ENCODE measurements at places on chromosomes 7 and 10.

GRCh38 chr10:112376396-112376790 lies 2.5 kb downstream of the ACSL5 start:
- no peak for DNase-seq

DNA sequence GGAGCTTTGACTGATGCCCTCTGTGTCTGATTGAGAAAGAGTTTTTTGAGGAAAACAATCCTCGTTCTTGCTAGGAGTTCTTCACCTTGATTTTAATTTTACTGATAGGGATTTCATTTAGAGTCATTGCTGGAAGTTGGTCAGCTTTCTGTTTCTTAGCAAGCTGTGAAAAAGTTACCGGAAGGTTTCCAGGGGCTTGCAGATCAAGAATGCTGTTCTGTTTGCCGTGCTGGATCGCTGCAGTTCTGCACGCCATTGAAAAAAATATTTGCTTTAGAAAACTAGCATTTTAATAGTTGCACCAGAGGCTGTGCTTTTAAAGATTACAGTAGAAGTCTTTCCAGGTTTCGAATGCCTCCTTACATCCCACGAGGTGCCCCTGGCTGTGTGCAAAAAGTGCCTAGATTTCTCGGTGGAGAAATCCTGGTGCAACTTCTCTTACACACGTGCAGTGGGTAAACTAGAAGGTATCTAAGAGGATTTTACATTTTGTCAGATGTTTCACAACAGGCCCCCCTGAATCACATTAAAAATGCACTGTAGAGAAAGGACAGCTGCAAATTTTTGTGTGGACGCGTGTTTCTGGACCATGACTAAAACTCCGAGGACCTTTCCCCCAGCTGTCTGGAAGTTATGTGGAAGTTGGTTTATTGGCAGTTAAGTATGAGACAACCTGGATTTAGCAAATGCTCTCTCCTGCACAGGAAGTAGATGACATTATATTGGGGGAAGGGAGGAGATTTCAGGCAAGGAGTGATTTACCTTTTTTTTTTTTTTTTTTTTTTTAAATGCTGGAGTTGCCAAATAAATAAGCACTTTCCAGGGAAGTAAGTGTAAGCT lies 5.8 kb downstream of the TCF7L2 start:
- DNase-seq = no peak

DNA sequence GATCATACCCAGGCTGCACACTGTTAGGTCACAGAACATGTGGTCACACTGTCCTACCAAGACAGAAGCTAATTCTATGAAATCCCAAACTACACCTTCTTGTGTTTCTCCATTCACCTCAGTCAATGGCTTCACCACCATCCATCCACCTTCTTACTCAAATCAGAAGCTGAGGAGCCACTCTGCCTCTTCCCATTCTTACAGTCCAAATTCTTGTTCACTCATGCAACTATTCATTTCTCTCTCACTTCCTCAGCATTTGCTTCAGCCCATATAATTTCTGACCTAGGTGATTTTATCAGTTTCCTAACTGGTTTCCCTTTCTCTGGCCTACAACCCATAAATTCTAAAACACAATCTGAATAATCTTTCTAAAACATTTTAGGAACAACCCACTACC lies 229.2 kb downstream of the LRRN3 start:
- DNase-seq = no peak

- no peak for DNase-seq
These were observed 118.8 kb downstream of the NRP1 start for GRCh38 chr10:33215635-33216034.

DNA sequence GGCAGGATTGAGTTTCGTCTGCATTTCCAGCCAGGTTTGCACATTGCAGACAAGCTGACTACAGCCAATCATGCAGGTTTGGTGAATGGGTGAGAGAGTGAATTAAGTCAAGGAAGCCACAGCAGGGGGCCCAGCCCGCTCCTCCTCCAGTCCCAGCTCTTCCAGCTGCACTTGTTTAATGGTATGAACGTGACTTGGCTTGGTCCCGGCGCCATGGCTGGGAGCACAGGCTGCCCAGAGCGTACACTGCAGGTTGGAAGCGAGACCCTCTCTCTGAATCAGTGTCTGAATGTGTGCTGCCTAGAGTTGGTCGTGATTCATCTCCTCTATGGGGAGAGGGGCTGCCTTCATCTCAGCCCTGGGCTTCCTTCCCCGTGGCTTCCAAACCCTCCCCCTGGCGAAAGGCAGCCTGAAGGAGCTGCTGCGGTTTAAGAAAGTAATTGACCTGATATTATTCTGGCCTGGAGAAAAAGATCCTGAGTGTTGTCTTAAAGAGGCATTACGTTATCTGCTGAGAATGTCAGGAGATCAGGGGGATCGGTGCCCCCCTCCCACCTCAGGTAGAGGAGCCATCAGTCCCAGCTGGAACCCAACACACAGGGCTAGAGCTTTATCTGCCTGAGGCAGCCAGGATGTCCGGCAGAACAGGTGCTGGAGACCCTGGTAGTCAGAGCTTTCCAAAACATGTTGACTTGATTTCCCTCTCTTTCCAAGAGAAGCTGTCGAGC lies 132.1 kb downstream of the COL26A1 start:
- no peak for DNase-seq

- no peak for DNase-seq
These were observed 45.2 kb downstream of the GNAT3 start for GRCh38 chr7:80466636-80467035.

DNA sequence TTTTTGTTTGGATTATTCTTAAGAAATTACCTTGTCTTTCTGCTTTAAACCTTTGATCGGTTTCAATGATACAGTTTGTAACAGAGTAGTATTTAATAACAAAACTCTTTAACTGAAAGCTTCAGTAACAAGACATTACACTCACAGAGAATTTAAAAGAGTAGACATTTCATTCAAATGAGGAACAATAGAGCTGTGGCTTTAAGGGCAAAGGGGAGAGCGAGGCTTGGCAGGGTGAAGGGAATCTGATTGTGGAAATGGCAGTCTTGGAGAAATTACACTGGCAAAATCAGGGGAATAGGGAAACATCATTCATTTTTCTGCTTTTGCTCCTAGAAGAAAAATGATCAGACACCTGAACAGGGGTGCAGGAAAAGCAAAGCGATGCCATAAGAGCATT lies 5.1 kb upstream of the HIPK2 start:
- DNase-seq = no peak

DNA sequence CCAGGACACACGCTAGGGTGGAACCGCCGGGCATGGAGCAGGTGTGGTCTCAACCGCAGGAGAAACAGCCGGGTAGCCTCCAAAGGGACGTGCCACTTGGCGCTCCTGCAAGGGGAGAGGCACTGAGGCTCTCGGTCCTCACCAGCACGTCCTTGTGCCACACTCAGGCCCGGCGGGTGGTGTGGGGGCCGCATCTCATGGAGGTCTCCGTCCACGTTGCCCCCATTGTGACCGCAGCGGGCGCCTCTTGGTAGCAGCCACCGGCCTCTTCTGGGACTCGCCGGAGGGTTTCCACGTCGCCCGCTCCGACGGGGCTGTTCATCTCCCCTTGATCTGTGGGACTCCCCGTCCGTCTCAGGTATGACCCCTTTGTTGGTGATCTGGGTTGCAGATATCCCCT lies 49.2 kb upstream of the ELFN1 start:
- no peak for DNase-seq

DNA sequence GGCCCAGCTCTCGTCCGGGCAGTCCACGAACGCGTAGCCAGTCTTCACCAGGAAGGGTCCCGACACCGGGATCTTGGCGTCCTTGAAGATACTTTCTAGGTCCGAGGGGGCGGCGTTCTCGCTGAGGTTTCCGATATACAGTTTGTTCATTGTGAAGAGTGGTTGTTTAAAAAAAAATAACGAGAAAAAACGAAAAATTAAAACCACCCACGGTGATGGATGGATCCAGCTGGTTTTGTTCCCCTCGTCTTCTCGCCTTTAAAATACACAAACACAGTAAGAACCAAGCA lies 385 bp downstream of the IGF2BP3 start:
- no peak for DNase-seq

DNA sequence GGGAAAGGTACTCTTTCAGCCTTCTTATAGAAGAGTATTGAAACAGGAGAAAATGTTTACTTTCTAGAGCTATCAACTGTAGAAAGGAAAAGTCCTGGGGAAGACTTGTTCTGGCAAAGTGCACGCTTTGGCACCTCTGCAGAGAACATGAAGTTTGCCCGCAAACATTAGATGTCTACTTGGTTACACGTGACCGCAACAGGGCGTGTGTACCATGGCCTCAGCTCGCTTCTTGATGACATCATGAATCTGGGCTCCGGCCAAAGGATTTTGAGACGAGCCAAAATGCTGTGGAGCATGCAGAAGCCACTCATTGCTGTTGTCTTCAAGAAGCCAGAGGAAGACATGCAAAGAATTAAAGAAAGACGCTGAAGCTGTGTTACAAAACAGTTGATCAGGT lies 8.6 kb upstream of the TAS2R60 start:
- no peak for DNase-seq

GRCh38 chr7:135209225-135209834 lies 2.0 kb downstream of the WDR91 start:
- DNase-seq = no peak

GRCh38 chr7:10662982-10663884 lies 310.4 kb upstream of the PHF14 start:
- no peak for DNase-seq

GRCh38 chr7:34117573-34117972 lies 212.2 kb downstream of the BMPER start:
- DNase-seq = no peak

- no peak for DNase-seq
These were observed 118.7 kb downstream of the MAD1L1 start for GRCh38 chr7:2114052-2114451.

DNA sequence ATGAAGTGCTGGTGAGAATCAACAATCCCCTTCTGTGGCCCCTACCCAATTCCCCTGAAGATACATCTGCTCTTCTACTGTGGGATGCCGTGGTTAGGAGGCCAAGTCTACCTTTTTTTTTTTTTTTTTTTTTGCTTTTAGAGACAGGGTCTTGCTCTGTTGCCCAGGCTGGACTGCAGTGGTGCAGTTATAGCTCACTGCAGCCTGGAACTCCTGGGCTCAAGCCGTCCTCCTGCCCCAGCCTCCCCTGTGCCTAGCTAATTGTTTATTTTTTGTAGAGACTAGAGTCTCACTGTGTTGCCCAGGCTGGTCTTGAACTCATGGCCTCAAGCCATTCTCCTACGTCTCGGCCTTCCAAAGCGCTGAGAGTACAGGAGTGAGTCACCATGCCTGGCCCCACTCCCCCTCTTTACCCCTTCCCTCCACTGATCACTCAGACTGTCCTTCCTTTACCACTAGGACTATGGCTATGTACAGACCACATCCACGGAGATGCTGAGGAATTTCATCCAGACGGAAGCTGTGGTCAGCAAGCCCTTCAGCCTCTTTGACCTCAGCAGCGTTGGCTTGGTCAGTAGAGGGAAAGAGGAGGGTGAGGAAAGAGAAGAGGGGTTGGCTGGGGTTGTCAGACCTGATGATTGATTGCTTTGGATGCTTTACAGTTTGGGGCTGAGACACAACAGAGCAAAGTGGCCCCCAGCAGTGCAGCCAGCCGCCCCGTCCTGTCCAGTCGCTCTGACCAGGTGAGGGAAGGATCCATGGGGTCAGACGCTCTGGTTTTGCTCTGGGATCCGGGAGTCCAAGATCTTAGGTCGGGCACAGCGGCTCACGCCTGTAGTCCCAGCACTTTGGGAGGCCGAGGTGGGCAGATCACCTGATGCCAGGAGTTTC lies 1.8 kb downstream of the AP4M1 start:
- no peak for DNase-seq

DNA sequence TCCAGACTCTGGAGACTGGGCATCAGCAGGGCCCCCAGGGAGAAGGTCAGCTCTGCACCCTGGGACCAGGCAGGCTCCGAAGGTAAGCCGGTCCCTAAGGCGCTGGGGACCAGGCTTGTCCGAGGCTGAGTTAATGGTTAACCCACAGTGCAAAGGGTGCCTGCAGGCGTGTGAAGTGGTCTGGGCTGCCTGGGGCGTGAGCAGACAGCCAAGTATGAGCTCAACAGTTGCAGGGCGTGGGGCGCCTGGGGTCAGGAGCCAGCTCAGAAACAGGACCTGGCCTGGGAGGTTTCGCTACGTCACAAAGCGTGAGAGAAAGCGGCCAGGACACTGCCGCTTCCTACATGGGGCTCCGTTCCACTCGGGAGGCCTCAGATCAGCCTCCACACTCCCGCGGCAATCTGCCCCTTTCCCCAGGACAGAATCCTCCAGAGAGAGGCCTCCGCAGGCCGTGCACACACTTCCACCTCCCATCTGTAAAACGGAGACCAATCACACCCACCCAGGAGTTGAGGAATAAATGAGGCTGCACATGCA lies 16.0 kb downstream of the PDGFA start:
- no peak for DNase-seq

DNA sequence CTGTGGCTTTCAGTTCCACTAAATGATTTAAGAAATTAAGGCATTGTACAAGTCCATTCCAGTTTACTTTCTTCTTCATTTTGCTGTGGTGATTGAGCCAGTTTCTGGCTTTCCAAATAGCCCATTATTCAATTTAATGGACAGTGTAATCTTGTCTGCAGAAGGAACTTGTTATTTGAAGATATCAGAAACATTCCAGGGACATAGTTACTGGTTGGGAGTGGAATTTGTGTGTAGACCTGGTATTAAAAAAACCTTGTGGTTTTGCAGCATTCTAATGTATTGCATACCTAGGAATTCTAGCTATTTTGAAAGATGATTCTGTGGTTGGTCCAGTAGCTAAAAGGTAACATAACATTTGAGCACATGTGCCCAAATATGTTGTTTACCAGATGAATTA lies 72.2 kb downstream of the MCU start:
- DNase-seq = no peak

- no peak for DNase-seq
These were observed 77.9 kb downstream of the TMEM178B start for GRCh38 chr7:141151746-141152145.

GRCh38 chr7:144020340-144020739 lies 20.2 kb downstream of the OR6B1 start:
- DNase-seq = no peak

DNA sequence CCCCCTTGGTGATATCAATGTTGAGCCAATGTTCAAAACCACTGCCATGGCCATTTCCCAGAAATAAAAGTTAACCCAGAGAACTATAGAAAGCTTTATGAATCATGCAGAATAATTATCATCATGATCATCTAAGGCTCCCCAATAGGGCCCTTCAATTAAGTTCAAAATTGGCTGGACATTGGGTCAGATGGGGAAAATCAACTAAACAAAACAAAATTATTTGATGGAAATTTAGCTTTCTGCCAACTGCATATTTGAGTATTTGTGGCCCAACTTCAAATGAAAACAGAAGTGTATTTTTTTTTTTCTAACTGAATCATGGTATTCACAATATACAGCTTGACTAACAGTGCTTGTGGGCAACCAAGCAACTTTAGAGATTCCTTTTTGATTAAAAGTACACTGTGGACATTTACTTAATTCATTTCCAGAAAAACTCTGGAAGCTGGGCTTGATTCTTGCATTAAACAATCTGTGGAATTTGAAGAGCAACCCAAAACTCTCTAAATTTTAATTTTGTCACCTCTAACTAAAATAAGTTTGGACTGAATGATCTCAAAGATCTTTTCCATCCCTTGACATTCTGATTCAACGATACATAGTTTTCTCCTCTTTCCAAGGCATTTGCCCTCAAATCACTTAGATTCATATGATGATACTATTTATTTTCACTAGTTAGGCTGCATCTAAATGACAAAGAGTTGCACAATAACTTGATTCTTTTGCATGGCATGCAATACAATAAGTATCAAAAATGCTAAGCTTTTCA lies 203.2 kb downstream of the AHR start:
- no peak for DNase-seq

Measured in stimulated activated CD8-positive, alpha-beta memory T cell treated with anti-CD3 and anti-CD28 coated beads, Interleukin-15, amount 100 ng/mL, for 24 hours (primary cell).